ENCODE measurements at places on chromosomes 4 and X.

DNA sequence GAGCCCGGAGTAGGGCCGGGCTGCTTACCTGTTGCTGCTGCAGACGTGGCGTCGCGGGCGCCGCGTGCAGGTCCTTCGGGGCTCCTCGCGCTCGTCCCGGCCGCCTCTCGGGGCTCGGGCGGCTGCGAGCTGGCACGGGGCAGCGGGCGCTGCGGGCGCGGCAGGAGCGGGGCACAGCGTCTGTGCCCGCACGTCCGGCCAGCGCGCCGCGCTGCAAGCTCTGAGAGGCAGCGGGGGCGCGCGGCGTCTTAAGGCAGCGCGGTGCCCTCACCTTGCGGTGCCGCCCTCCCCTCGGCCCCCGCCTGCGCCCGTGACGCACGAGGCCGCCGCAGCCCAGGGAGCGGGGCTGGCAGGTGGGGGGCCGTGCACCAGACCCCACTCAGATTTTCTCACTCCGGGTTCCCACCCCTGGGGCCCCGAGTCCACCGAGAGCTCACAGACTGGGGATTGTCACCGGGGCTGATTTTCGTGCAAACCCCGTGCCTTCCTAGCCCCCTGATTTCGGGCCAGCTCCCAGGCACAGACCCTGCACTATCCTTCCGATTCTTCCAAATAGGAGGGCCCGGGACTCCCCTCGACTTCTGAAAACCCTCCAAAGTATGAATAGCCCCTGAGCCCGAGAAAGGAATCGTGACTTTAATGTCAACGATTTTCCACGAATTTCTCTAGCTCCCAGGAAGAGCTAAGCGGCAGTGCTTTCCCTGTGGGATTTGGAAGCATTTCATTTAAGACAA, at the start of gene GPR101:
Gene GPR101 (minus strand): TSS at position 222 of the 734 bp plus-strand sequence. CDS start 2,321 bp downstream, outside the sequence.
- DNase-seq = no peak

GRCh38 chrX:39516427-39516841, 581.3 kb downstream of the BCOR start:
- DNase-seq = no peak

GRCh38 chr4:138392751-138393308, 150.7 kb upstream of the SLC7A11 start:
- DNase-seq = no peak

- DNase-seq = no peak
Observed at GRCh38 chrX:150712619-150713018, 19.4 kb downstream of the MTMR1 start.

DNA sequence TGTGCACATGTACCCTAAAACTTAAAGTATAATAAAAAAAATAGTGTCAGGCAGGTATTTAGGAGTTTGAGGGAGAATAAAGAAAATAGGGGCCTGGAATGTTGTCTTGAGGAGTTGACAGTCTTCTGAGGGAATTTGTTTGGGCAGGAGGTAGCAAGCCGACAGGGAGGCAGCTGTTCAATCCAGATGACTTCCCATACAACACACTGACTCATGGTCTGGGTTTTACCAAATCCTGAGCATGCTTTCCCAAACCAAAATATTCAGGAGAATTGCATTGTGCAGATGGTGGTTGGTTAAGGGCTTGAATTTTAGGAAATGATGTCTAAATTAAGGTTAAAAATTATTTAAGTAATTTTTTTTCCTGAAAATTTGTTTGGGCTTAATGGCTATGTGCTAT, 430.0 kb downstream of the INPP4B start:
- no peak for DNase-seq

GRCh38 chr4:82891707-82892466, 934 bp upstream of the SEC31A start:
- DNase-seq = no peak

DNA sequence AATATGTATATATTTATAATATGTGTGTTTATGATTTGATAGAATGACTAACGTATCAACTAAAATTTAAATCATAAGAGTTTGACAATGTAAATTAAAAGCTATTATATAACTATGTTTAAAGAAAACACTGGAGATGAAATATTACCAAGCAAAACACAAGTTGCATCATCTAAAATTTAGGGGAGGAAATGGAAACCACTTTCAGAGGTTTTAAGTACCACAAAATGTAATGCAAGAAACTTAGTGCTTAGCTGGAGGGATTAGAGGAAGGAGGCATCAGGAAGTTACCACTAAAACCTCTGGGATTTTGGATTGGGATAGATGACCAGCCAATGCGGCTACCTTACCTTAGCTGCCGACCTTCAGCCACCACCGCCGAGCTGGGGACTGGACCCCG, 1192.1 kb upstream of the PRKX start:
- DNase-seq = no peak

GRCh38 chr4:4762909-4763821, 96.3 kb upstream of the MSX1 start:
- DNase-seq = no peak

DNA sequence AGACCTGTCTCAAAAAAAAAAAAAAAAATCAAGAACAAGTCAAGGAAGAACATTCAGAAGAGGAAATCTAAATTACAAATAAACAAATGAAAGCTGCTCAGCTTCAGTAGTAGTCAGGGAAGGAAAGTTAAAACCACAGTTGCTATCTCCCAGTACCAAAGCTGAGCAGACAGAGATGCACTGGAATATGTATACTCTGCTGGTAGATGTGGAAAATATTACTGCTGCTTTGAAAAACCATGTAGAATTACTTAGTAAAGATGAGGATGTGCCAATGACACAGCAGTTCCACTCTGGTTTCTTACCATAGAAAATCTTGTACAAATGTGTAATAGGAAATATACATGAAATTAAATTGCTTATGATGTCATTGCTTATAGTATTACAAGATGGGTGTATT, 25.1 kb upstream of the PRKX start:
- no peak for DNase-seq

- DNase-seq = no peak
Observed at GRCh38 chr4:136558940-136559494, 973.3 kb downstream of the PCDH18 start.

- no peak for DNase-seq
Observed at GRCh38 chr4:52288212-52288855, 237.2 kb downstream of the SPATA18 start.

- DNase-seq = no peak
Observed at GRCh38 chr4:141853091-141853764, 216.8 kb downstream of the IL15 start.

- DNase-seq = no peak
Observed at GRCh38 chr4:16110661-16111290, 27.0 kb upstream of the PROM1 start.

GRCh38 chr4:73856518-73856917, 3.4 kb downstream of the PF4V1 start:
- DNase-seq = no peak

DNA sequence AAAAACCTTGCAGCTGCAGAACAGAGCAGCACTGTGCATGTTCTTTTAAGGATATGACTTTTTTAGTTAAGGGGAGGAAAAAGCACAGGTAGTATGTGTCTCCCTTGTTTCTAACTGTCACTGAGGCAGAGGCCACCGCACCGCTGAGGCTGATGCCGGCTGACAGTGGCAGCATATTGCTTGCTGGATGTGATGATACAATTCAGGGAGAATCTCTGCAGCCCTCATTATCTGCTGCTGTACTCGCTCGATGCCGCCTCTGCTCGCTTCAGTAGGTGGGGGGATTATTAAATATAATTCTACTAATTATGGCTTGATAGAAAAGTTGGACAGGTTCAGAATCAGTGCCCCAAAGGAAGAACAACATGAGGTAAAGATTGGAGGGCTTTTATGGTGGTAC, 378.8 kb upstream of the NOCT start:
- DNase-seq = no peak

DNA sequence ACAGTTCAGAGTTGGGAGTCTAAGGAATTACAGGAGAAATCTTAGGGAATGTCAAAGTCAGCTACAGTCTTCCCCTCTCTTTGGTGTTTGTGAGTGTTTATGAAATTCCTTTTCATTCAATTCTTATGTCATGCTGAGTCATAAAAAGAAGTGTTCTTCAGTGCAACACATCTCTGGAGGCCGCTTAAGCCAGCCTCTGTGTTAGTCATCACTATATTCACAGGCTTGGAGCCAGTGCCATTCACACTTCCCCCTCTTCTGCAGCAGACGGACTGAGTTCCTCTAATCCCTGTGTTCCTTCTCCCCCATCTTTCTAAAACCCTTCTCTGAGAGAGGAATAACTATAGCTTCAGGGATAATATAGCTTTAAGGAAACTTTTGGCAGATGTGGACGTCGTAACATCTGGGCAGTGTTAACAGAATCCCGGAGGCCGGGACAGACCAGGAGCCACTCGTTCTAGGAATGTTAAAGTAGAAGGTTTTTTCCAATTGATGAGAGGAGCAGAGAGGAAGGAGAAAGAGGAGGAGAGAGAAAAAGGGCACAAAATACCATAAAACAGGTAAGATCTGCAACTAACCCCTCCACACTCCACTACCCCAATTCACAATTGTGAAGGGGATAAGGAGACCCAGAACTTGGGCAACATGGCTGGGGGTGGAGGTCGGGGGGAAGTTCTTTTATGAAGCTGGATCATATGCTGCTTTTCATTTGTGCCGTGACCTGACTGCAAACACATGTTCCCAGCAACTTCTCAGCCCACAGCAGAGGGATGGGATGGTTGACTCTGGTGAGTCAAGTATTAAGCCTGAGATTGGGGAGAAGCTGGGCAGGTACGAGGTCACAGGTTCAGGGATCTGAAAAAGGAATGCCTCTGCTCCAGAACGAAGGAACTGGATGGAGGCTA, at the start of gene SRPX2:
Gene SRPX2 (plus strand): TSS at position 244 of the 905 bp plus-strand sequence. CDS start 2,124 bp downstream, outside the sequence.
- no peak for DNase-seq

DNA sequence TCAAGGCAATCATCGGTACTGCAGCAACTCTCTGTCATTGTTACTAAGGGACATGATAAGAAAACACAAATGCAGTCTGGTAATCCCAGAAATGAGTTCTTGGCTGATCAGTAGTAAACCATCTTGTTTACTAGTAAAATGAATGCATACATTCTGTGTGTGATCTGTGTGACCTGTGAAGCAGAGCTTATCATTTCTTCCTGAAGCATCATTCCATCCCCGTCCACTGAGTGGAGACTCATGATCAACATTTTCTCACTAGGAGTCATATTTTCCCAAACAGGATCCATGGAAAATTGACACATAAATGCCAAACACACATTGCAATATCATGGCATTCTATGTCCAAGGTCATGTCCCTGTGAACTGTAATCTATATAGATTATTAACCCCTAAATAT, 226.1 kb downstream of the ANKRD50 start:
- no peak for DNase-seq

GRCh38 chrX:110267874-110268273, 50.0 kb downstream of the AMMECR1 start:
- DNase-seq = no peak

- DNase-seq = no peak
Observed at GRCh38 chrX:41009850-41010846, 75.1 kb upstream of the USP9X start.

DNA sequence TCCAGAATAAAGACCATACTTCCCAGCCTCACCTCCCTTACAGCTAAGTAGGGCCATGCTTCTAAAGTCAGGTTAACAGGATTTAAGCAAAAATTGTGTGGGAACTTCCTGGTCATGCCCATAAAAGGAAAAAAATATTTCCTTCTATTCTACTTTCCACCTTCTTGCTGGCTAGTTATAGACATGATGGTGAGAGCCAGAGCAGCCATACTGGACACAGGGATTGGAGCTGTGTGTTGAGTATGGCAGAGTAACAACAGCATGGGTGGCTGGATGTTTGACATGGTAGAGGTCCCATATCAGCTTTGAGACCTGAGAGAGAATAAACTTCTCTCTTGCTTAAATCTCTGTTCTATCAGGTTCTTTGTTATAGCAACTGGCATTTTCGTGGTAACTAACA, 15.1 kb upstream of the CBR4 start:
- DNase-seq = no peak

GRCh38 chr4:139556071-139556723, at the start of gene SETD7:
Gene SETD7 (minus strand): TSS chr4:139556219. CDS start chr4:139556137, 82 bp downstream.
- DNase-seq = no peak

- DNase-seq = no peak
Observed at GRCh38 chrX:136162827-136163570, 15.7 kb downstream of the FHL1 start.

GRCh38 chr4:4542774-4543485, 1.1 kb upstream of the STX18 start:
- DNase-seq = no peak

GRCh38 chr4:87005690-87006425, 71.0 kb downstream of the AFF1 start:
- DNase-seq = no peak

- no peak for DNase-seq
Observed at GRCh38 chr4:59938166-59938565, 1262.0 kb upstream of the ADGRL3 start.

- DNase-seq = no peak
Observed at GRCh38 chr4:126719852-126720251, 912.9 kb upstream of the INTU start.

- no peak for DNase-seq
Observed at GRCh38 chr4:76997532-76997931, 48.0 kb downstream of the SEPTIN11 start.

GRCh38 chr4:163858515-163858914, 364.0 kb downstream of the TMA16 start:
- no peak for DNase-seq

- no peak for DNase-seq
Observed at GRCh38 chrX:31316340-31316991, 244.6 kb upstream of the FTHL17 start.

DNA sequence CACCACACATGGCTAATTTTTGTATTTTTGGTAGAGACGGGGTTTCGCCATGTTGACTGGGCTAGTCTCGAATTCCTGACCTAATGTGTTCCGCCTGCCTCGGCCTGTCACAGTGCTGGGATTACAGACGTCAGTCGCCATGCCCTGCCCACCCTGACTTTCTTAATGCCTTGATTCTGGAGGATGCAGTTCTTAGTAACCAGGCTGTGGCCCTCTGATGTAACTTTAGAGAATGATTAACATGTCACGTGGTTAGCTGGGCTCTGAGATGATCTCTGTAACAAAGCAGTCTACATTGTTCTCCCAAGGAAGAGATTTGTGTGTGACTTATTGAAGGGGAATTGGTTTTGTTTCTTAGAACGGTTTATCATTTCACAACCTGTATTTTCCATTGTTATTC, 30.6 kb downstream of the ANK2 start:
- no peak for DNase-seq

DNA sequence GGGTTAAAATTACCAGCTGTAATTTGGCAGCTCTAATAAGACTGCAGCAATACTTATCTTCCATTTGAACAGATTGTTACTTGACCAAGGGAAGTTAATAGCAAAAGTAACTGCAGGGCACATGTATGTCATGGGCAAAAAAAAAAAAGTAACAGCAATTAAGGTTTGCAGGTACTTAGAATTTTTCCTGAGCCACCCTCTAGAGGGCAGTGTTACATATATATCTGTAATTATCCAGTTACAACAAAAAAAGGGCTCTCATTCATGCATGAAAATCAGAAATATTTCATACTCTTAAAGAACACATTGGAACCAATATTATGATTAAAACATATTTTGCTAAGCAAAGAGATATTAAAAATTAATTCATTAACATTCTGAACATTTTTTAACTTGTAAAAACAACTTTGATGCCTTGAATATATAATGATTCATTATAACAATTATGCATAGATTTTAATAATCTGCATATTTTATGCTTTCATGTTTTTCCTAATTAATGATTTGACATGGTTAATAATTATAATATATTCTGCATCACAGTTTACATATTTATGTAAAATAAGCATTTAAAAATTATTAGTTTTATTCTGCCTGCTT, 25.1 kb downstream of the XIAP start:
- DNase-seq = no peak

- DNase-seq = no peak
Observed at GRCh38 chr4:86035688-86036087, 324.2 kb downstream of the MAPK10 start.
